ENCODE measurements at places on chromosomes 5 and 9.

DNA sequence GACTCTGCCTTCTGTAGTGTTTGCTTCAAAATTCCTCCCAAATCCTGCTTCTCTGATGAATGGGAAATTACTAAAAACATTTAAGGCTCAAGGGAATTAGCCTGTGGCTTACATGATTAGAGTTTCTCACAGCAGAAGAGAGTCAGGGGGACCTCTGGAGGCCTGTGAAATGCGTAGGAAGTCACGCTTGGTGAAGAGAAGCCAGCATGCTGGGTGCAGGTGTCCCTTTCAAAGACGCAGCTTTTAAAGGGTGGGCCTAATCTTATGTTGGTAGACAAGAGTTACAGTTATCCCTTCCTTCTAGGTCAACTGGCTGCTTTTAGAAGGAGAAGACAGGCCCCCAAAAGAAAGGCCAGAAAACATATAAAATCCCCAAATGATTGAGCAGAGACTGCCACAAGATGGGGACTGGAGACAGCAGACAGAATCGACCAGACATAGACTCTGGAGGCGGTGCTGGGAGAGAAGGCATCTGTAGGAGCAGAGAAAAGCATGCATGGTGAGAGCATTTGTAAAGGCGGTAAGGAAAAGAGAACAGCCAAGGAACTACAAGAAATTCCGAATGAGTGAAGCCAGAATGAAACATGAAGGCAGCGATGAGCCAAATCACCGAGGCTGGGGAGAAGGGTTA, 42.3 kb downstream of the B4GALT1 start:
- DNase-seq = no peak

GRCh38 chr5:113450462-113450861, 15.7 kb upstream of the TSSK1B start:
- DNase-seq = no peak

DNA sequence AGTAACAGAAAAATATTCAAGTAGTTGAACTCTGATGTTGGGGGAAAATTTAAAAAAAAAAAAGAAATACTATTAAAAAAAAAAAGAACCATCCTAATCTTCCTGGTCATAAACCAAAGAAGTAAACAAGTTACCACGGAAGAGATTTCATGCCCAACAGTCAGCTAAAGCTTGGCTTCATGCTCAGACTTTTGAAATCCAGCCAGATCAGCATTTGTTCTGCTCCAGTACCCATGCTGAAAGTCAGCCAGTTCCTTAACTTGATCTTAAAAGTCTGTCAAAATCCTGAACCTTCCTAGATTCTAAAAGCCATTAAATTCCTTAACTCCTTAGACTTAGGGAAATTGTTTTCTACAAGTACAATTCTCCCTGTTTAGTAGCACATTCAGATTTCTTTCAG, 908.7 kb upstream of the CDH9 start:
- DNase-seq = no peak

- DNase-seq = no peak
These were observed 22.1 kb downstream of the ANKRD33B start for GRCh38 chr5:10586008-10586407.

DNA sequence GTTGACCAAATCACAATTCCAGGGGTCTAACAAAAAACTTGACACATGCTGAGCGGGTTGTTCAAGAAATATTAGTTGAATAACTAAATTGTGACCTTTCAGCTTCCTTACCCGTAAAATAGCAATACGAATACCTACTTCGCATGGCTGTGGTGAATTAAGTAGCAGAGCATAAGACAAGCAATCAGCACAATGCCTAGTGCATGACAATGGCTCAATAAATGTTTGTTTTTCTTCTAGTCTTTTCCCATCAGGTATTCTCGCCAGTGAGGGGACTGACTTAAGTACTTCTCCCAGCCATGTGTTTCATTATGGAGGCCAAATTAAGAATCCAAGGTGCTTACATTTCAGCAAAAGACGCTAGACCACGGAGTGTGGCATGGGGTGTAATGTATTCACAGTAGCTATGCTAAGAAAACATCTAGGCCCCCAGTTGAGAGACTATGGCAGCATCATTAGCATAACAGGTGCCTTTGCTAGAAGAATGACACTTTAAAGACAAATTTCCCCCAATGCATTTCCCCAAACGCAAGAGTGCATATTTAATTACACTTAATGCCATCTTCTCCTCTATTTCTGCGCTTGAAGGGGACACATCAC, 145.9 kb downstream of the ASTN2 start:
- no peak for DNase-seq

DNA sequence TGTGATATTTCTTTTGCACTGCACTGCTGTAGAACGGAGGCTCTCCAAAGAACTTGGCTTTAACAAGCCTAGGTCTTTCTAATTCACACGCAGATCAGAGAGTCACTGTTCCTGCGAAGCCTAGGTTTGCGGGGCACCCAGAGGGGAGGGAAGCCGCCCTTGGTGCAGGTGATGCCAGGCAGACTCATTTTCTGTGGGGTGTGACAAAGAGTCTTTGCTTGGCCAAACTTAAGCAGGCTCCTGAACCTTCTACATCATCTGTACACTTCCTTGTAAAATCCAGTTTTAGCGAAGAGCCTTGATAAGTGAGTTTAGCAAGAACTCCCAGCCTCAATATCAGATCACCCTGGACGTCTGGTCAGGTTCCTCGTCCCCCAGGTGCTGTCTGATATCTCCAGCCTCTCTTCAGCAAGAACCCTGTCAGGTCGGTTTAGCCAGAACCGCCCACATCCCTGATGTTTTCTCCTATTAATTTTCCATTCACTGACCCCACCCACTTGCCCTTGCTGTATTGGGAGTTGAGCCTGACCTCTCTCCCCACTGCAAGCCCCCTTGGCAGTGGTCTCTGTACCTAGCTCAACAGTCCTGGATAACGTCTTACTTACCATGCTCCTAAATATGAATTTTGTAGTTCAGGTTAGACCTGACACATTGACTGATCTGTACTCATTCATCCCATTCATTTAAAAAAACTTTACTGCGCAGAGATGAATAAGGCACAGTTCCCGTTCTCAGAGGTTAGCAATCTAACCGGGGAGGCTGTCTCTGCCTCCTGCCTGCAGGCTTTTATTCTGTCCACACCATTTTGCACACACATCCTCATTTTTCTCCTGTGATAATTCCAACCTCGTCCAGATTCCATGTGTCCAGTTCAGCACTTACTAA, 880 bp upstream of the UBAC1 start:
- DNase-seq = no peak

- no peak for DNase-seq
These were observed 15.9 kb downstream of the NFIL3 start for GRCh38 chr9:91407580-91408318.
